ENCODE measurements at places on chromosomes 7 and 10.
A peak's percentile ranks its signal among the peaks of the same experiment; 100 is the strongest.

DNA sequence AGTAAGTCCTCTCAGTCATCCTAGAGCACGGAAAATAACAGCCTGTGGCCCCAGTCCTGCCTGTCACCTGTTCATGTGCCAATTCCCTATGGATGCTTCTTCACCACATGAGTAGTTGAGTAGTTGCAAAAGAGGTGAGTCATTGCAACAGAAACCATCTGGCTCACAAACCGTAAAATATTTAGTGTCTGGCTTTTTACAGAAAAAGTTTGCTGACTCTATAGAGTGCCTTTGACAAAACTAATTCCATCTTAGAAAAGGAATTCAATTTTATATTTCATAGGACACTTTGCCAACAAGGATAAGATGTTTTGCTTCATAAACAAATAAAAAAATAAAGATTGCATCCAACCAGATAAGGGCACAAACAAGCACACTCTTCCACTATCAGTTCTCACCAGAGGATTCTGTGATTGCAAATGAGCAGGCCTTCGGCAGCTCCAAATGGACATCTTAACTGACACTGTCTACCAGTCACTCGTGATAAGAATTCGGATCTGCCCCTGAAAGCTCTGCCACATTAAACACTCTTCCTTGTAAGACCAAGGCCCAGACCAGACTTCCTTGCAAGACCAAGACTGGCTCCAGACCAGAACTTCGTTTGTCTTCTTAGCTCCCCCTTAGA lies 242.7 kb upstream of the SEMA3C start:
- DNase-seq: no peak

DNA sequence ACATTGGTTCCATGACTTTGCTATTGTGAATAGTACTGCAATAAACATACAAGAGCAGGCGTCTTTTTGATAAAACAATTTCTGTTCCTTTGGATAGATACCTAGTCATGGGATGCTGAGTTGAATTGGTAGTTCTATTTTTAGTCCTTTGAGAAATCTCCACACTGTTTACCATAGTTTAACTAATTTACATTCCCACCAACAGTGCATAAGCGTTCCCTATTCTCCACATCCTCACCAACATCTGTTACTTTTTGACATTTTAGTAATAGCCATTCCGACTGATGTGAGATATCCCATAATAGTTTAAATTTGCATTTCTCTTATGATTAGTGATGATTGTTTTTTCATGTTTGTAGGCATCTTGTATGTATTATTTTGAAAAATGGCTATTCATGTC lies 707.0 kb downstream of the SORCS1 start:
- DNase-seq: no peak

- no peak for DNase-seq
These were observed 27.1 kb downstream of the LMTK2 start for GRCh38 chr7:98133621-98134303.

DNA sequence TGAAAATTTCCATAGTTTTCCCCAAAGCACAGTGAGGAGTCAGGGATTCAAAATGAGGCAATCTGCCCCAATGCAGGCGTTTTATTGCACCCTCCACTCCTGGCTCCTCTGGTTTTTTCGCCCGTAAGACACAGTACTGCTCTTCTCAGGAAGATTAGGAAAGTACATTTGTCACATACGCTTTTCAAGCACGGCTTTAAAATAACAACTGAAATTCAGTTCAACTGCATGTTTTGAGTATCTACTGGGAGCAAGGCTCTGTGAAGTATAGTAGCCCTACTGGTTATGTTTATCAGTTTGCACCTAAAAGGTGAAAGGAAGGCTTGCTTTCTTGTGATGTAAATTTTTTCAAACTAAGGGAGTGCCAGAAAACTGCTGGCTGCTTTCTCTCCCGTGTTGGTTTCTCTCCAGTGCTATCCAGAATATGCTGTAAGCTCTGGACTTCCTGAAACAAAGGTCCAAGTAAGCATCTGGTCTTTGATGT lies 1.9 kb upstream of the SGMS1 start:
- no peak for DNase-seq

- DNase-seq: no peak
These were observed 97.2 kb downstream of the EBF3 start for GRCh38 chr10:129866894-129867293.

DNA sequence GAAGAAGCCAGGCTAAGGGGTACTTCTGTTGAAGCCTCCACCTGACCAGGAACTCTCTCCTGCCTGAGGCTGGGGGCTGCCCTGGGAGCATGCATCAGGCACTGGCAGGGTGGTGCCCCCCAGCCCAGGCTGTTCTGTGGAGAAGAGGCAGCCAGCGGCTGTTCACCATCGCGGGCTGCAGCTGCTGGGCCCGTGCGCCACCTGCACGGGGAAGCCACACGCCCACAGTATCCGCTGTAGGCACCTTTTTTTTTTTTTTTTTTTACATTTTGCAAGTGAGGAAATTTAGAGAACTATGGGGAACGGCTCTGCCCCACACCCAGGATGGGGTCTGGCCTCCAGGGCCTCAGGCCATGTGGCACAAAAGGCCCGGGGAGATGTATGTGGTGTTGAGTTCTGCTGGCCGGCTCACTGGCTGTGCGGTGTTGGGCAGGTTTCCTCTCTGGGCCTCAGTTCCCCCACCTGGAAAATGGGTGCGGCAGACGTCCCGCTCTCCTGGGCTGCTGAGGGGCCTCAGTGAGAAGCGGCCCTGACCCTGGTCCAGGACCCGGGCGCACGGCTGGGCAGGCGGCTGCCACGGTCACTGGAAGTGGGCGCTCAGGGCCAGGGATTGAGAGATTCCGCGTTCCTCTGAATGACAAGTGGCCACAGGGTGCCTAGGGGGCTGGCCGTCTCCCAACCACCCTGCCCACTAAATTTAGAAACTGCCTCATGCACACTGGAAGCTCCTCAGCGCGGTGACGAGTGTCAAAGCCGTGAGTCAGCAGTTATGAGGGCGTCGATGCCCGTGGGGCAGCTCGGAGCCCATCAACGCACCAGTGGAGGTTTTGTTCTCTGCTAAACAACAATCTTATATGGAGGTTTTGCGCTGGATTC lies 8.8 kb upstream of the INTS1 start:
- peak; percentile 21 for DNase-seq

- no peak for DNase-seq
These were observed 38.6 kb downstream of the VOPP1 start for GRCh38 chr7:55533729-55534080.

DNA sequence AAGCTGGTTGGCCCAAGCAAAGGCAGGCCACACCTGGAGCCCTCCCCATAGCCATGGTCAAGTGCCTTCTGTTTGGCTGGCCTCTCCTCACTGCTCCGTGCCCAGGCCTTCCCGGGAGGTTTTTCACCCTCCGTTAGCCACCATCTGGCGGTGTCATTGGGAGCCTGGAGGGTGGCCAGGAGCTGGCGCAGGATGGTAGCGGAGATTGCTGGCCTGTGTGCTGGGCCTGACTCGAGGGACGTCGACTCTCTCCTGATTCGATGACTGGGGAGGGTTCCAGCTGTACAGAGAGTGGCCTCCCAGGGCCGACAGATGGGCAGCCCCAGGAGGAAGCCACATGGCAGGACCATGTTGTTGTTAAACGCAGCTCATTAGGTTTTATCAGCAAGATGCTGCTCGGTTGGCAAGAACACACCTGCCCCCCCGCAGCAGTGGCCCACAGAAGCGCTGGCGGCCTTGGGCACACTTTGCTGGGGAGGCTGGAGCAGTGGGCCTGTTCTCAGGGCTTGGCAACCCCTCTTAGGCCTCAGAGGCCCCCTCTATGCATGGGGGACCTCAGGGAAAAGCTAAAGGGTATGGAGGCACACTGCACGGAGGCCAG lies 64.0 kb upstream of the CACUL1 start:
- DNase-seq: no peak

DNA sequence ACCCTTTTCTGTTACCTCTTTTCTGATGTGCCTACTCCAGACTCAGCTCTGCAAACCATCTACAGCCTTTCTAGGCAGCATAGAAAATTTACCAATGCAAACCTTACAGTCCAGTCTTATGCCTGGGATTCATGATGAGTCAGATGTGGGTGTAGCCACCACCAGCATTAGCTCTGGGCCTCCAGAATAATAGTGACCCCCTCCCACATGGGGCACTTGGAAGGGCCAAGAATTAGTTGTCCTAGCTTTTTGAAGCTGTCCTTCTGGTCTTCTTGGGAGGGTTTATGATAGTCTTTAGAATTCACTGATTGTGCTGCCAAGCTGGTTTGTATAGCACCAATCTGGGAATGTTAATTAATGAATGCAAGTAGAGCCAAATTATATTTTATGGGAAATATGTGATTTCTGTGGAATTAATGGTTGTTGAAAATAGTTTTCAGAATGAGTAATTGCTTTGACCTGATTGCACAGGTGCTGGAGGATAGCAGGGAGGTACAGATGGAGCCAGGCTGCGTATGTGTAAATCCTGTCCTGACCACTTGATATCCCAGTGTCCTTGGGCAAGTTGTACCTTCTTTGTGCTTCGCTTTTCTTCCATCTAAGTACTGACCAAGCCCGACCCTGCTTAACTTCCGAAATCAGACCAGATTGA lies 94.8 kb downstream of the CPED1 start:
- DNase-seq: no peak

DNA sequence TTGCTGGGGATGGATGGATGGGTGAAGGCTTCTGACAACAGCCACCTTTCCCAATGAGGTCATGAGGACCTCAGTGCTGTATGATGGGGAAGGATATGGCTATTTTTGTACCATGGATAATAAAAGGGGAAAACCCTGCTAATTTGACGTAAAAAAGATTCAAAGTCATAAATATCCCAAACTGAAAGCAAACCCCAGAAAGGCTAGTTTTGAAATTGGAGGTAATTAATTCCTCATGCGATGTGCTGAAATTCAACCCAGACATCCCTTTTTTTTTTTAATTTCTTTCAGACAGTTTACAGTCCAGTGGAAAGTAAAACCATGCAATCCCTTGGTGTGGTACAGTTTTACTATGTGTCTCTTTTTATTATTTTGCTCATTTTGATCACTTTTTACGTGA lies 254.5 kb upstream of the BMPER start:
- DNase-seq: no peak

DNA sequence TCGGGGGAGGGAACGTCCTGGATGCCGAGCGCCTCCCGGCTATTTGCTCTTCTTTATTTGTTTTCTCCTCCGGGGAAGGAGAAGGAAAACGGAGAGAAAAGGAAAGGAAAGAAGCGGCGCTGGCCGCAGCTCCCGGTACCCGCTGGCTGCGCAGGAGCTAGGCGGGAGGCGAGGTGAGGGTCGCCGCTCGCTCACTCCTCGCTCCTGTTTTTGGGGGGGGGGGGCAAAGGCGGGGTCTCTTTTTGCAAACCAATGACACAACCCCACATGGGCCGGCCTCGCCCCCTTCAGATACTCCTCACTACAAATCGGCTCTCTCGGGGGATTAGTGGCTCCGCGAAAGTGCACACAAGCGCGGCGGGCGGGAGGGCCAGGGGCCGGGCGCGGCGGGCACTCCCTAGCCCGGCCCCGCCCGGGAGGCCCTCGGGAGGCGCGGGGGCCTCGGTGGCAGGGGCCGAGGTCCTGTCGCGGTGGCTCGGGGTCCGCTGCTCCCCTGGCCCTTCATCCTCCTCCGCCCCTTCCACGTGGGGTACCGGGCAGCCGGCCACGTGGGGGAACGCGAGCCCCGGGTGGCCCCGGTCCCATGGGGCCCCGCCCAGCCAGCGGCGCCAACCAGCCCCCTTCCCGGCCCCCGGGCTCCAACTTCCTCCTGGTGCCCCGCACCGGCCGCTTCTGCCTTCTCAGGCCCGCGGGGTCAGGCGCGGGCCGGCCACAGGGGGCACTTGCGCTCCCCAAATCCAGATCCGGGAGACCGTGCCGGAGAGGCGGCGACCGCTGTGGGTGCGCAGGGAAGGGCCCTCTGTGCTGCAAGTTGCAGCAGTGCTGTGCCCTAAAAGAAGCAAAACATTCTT lies 718 bp upstream of the CTBP2 start:
- no peak for DNase-seq

- DNase-seq: no peak
These were observed 223.2 kb downstream of the MAD1L1 start for GRCh38 chr7:2009541-2010001.

- DNase-seq: no peak
These were observed 80.6 kb downstream of the ETV1 start for GRCh38 chr7:13908667-13909397.
